ENCODE measurements at places on chromosomes 11 and 22.

DNA sequence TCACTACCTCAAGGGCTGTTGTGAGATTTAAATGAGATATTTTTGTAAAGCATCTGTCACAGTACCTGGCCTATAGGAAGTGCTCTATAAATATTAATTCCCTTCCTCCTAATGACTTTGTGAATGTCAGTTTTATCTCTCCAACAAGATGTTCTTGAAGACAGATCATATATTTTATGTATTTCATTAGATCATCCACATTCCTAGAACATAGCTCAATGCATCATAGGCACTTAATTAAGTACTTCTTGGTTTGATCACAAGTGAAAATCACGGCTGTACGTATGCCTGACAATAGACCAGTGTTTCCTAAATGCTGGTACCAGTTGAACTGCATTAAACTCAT, 49.9 kb downstream of the RAB30 start:
- DNase-seq = no peak

DNA sequence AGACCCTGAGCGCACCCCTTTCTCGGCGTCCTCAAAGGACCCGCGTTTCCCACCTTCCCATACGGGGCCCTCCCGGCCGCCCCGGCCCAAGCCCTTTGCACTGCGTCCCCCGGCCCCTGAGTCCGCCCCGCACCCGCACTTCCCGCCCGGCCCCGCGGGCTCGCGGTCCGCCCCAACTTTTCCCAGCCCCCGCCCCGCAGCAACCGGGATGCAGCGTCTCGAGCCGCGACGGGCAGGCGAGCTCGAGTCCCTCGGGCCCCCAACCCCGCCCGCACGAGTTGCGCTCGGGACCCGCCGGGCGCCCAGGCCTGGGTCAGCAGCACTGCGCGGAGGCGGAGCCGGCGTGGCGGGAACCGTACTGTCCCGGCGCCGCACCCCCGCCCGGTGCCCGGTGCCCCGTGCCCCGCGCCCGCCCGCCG, 371 bp downstream of the SMCO4 start:
- DNase-seq = no peak

DNA sequence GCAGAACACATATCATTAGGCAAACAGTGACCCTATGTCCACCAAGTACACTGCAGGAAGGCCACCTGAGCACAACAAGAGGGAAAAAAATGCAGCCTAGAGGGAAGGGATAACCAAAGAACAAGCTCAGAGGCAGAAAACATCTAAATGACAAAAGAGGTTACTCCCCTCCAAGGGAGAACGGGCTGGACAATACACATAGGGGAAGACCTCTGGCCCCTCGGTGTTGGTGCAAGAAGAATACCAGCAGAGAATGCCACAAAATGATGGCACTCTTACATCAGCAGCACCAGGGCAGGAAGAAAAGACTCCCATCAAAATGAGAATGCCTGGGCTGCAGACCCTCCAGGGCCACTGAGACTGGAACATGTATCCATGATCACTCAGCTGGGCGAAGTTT, 66.6 kb upstream of the OPCML start:
- no peak for DNase-seq

- DNase-seq = no peak
These were observed 357.8 kb upstream of the LARGE1 start for GRCh38 chr22:34278121-34278520.

- DNase-seq = no peak
These were observed 16.9 kb upstream of the PEX26 start for GRCh38 chr22:18060646-18061620.

GRCh38 chr22:22386602-22387385, 121.7 kb downstream of the ZNF280B start:
- DNase-seq = no peak

DNA sequence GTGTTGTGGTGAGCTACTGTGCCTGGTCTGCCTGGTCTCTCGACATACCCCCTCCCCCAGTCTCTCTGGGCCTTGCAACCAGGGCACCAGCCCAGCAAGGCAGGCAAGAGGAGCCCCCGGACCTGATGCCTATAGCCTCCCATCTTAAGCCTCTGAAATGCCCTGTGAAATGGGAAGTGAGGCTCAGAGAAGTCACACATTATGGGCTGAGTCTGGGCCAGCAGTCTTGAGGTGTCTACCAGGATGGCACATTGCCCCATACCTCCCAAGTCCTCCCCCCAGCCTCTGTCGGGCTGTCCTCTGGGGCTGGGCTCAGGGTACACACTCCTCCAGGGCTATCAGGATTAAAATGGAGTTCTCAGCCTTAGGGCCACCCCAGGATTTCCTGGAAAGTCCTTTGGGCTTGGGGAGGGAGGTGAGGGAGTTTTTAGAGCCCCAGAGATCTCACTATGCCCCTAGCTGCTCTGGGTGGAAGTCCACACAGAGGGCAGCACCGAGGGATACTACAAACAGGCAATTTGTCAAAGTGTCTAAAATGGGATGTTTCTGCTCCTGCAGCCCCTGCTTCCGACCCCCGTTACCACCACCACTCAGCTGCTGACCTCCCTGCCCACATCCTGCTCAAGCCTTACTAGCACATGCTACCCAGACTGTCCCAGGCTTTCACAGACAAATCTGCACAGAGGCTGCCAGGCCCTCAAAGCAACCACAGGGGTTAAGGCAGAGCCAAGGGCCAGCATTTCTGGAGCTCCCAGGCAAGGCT, 3.1 kb upstream of the SH3BP1 start:
- no peak for DNase-seq

GRCh38 chr11:74462631-74463030, 4.7 kb downstream of the KCNE3 start:
- DNase-seq = no peak

DNA sequence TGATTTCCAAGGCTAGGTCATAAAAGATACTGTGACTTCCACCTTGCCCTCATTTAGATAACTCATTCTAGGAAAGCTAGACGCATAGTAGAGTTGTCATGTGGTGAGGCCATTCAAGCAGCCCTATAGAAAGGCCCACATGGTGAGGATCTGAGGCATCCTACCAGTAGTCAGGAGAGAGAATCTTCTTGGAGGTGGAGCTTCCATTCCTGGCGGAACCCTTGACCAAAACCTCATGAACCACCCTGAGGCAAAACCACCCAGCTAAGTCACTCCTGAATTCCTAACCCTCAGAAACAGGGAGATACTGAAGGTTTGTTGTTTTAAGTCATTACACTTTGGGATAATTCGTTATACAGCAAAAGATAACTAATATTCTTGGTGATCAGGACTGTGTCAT, 2.9 kb upstream of the HDHD5 start:
- no peak for DNase-seq

All from stimulated activated CD8-positive, alpha-beta memory T cell treated with anti-CD3 and anti-CD28 coated beads, Interleukin-15, amount 100 ng/mL, for 1 hour (primary cell).